ENCODE measurements at places on chromosomes 4 and X. TPM values are rescaled to one million over a fixed set of nuclear protein-coding genes. Genes with fewer than 3 reads are reported as not detected.

DNA sequence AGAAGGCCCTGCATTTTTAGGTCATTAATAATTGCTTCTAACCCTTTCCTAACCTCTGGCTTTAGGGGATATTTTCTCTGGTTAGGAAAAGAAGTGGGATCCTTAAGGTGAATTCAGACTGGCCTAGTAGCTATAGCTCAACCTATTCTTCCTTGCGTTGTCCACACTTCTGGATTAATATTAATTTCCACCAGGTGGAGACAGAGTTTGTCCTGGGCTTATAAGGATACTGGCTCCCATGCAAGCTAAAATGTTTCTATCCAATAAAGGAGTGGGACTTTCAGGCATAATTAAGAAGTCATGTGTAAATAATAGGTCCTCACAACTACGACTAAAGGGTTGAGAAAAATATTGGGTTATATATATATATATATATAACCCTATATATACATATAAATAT is 860.0 kb upstream of the POU3F4 start:
- DNase-seq, result peak; percentile 18

GRCh38 chrX:77945910-77946545 is 23.4 kb downstream of the PGAM4 start:
- DNase-seq, result no peak

ADRA2C gene
- total RNA-seq, result not detected

DNA sequence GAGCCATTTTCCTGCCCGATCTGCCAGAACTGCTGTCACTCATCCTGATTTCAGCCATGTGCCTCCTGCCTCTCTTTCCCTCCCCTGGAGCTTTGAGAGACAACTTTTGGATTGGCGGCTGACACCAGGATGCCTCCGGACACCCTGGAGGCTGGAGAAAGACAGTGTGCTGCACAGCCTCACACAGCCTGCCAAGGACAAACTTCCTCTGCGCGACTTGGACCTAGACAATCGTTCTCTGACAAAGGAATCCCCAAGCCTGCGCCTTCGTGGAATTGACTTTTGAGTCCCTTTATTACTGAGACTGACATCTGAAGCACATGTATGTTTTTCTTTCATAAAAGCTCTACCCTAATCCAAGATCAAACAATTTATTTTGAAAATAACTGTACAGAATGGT is 10.8 kb upstream of the LDB2 start:
- DNase-seq, result no peak

DNA sequence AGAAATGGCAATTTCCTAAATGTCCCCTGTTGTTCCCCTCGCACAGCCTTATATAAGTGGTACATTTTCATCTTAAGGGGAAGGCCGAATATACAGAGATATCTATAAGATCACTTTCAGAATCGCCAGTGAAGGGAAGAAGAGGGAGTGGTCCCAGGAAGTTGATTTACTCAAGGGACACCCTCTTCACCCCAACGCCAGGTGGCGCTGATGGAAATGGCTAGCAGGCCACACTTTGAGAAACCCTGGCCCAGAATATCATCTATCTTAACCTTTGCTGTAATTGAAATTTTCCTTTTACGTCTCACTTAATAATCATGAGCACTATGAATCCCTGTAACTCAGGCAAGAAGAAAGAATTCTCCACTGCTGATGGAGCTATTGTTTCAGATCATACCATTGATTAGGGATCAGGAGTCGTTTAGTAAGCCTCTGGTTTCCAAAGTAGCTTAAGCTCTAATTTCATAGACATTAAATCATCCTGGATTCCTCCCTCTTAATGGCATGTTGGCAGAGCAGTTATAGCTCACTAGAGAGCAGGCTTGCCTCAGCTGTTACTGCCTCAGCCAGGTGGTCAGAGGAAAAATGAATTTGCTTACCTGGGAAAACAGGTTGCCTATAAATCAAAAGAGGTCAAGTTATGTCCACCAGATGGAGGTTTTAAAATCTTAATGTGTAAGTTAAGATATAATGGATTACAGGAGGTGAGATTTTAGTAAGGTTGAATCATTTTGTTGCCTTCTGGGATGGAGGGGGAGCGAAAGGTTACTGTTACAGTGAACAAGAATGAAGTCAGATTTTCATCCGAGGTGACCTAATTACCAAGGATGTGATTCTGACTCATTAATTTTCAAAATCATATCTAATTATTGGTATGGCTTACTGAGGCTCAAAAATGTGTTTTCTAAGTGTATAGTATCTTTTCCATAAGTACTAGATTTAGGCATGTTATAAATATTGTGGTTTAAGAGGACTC is 941.2 kb upstream of the TENM3 start:
- peak; percentile 58 for DNase-seq

DNA sequence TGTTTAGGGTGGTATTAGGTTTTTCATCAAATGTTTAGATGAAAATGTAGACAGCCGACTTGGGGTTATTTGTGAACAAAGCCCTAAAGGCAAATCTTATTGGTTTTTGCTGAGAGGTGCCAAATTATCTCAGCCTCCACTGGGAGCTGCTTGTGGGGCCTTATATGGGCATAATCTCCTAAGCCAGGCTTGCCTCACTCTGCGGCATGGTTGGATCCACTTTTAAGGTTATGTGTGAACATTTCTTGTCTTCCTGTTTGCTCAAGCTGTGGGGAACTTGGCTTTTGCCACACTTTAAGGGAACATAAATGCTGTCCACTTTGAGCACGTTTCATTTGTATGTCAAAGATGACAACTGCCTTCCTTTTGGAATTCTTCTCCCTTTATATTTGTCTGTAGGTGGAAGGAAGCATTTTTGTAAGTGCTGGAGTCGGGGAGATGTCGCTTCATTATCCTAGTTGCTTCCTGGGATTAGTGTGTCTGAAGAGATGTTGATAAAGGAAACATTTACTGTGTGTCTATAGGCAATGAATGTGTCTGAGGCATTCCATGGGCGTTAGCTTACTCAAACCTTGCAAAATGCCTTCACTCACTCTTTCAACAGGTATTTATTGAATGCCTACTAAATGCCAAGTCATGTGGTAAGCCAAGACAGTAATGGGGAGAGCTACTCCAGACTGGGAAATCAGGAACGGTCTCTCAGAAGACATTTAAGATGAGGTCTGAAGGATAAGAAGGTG is 78.3 kb downstream of the SLC9A6 start:
- DNase-seq, result no peak

DNA sequence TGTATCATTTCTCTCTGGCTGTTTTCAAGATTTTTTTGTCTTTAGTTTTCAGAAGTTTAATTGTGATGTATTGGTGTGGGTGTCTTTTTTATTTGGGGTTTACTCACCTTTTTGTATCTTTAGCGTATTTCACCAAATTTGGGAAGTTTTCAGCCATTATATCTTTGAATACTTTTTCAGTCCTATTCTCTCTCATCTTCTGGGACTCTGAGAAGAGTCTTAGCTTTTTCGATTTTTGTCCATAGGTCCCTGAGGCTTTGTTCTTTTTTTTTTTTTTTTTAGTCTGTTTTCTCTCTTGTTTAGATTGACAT is 23.8 kb downstream of the KDM6A start:
- no peak for DNase-seq

GRCh38 chrX:13026877-13027652 is 17.4 kb downstream of the FAM9C start:
- DNase-seq, result no peak

DNA sequence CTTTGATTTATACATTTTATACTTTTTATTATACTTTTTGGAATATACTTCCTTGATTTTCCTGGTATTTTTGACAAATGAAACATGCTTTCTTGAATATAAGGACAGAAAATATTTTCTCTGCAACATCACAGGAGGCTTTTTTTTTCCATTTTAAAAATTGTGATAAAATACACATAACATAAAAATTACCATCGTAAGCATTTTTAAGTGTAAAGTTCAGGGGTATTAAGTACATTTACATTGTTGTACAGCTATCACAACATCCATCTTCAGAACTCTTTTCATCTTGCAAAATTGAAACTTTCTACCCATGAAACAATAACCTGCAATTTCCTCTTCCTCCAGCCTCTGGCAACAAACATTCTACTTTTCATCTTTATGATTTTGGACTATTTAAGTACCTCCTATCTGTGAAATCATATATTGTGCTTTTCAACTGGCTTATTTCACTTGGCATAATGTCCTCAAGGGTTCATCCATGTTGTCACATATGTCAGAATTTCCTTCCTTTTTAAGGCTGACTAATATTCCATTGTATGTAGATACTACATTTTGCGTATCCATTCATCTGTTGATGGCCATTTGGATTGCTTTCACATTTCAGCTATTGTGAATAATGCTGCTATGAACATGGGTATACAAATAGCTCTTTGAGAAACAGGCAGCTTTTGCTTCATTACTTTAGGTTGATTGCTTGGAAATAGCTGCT is 412.6 kb downstream of the RAPGEF2 start:
- no peak for DNase-seq

SOX3 gene
- not detected for total RNA-seq

DNA sequence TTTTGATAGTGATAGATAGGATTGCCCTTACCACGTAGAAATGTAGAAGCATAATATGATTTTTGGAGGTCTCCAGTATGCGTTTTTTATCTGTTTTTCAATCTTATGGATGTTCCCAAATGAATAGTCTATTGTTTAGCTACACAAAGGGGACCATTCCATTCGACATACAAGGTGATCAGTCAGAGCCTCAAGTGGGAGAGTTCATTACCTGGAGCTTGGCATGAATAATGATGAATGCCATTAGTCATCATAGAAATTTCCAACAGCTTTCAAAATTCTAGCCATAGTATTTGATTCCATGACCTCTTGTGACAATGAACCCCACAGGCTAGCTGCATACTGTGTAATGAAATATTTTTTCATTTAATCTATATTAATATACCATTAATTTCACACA is 123.6 kb downstream of the PDHA2 start:
- no peak for DNase-seq

GRCh38 chr4:56821381-56822243 is at the start of gene SPINK2:
SPINK2 (minus strand) TSS chr4:56821701; CDS start chr4:56821662, 39 bp downstream.
- DNase-seq, result peak; percentile 30

TRIML2 gene
- total RNA-seq, result not detected

GRCh38 chr4:37516057-37516775 is 170.0 kb downstream of the RELL1 start:
- no peak for DNase-seq

HSFX3 gene
- not detected for total RNA-seq

SPANXC gene
- total RNA-seq, result not detected

TRO gene
- total RNA-seq, result not detected

COX18 gene
- total RNA-seq, result 33.7 TPM

DNA sequence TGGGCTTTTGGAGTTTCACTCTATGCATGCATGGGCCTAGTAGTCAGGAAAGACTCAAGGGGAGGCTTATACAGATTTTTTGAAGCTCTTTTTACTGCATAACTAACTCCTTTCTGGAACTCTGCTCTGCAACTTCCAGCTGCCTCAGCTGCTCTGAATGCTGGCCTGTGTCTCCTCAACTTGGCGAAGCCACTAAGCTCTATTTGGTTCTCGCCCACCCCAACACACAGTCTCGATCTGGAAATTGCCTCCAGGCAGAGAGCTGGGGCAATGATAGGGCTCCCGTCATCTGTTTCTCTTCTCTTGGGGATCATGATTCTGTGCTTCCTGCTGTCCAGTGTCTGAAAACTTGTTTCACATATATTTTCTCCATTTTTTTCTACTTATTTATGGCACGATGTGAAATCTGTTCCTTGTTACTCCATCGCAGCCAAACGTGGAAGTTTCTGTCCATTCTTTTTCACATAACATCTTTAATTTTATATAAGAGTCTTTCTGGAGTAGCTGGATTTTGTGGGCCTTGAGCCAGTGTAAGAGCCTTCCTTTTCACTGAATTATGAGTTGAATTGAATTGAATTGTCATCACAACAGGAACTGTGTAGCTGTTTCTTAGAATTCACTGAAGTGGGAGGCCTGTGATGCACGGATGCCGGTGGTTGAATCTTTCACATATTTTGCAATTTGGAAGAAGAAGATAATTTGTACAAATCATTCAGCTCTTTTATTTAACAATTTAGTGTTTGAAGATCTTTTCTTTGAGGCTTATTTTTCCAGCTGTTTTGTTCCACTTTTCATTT is 9.0 kb downstream of the ZNF275 start:
- DNase-seq, result no peak

RAB41 gene
- not detected for total RNA-seq

DNA sequence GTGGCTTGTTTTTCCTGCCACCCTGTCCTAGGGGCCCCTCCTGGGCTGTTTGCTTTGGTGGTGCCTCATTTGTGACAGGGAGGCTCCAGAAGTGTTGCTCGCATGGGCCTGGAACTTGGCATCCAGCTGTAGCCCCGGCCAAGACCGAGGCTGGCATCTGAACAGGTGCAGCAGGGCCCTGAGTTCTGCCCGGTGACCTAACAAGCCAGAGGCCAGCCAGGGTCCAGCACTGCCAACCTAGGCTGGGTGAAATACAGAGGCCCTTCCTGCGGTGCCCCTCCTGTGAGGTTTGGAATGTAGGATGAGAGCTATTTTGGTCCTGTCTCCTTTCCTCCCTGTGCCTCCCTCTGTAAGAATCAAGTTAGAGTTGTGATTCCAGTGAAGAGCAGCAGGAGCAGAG is 58.5 kb downstream of the STARD8 start:
- no peak for DNase-seq

GRCh38 chr4:3091464-3091863 is 17.0 kb downstream of the HTT start:
- DNase-seq, result no peak

DNA sequence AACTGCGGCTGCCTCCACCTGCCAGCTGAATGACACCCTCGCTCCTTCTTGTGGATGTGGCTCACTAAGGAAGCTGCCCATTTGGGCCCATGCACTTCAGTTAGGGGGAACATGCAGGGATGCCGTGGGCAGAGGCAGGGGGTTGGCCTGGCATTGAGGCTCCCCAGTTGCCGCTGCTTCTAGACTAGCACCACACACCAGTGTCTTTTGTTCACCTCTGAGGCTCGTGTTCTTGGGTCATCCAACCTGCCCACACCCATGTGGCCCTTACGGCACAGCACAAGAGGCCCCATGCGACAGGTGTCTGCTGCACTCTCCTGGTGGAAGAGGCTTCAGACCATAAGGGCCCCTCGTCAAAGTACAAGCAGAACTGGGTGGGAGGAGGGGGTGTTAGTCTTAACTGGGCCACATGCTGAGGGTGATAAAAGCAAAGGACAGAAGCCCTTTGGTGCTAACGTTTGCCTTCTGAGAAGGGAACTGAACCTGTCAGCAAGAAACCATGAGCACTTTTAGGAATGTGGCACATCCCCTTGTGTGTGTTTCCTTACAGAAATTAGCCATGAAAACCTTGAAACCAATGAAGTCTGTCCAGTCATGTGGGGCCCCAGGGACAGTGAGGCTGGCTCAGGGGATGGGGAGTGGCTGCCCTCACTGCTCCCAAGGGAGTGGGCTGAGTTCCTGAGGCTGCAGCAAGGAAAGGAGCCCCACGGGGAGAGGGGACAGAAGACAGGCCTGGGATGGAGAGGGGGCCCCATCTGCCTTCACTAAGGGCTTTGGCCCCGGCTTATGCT is 39.2 kb downstream of the MAP7D3 start:
- no peak for DNase-seq

CSAG3 gene
- total RNA-seq, result not detected

DNA sequence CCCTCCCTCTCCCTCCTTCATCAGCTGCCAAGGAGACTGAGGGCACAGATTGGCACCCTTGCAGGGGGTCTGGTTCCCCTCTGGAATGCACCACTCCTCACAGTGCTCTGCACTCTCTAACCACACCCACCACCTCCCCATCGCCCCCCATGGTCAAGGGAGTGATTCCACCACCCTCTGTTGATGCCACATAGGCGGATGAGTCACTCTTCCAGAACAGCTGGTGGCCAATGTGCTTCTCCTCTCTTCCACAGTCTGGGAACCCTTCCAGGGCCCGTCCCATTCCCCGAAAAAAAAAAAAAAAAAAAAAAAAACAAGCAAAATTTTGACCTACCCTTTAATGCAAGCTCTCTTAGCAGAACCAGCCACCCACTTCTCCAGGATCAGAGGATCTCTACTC is 341.3 kb upstream of the KLF3 start:
- no peak for DNase-seq

GRCh38 chrX:78706071-78706470 is 41.4 kb upstream of the LPAR4 start:
- no peak for DNase-seq

Measured in HT-29 (cell line).